Activated T-cell treated with anti-CD3 and anti-CD28 coated beads for 4 hours (primary cell): ENCODE measurements at places on chromosomes 5 and 9.

GRCh38 chr5:122377026-122377425 is 65.0 kb downstream of the SNCAIP start:
- DNase-seq: no peak

DNA sequence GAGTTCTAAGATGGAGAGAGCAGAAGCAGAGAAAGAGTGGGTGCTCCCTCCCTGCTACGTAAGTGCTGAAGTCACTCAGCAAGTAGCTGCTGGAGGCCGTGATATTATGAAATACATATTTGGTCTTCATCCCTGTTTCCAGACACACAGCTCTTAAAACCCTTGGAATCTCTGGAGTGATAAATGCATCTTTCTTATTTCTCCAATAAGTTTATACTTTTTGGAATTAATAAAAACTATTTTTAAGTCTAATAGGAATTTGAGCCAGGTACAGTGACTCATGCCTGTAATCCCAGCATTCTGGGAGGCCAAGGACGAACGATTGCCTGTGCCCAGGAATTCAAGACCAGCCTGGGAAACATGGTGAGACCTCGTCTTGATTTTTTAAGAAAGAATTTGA is 60.6 kb downstream of the AUH start:
- DNase-seq: no peak

GRCh38 chr5:60377826-60378225 is 322.1 kb downstream of the DEPDC1B start:
- DNase-seq: no peak

GRCh38 chr5:1262381-1262780 is 32.5 kb downstream of the TERT start:
- DNase-seq: no peak

DNA sequence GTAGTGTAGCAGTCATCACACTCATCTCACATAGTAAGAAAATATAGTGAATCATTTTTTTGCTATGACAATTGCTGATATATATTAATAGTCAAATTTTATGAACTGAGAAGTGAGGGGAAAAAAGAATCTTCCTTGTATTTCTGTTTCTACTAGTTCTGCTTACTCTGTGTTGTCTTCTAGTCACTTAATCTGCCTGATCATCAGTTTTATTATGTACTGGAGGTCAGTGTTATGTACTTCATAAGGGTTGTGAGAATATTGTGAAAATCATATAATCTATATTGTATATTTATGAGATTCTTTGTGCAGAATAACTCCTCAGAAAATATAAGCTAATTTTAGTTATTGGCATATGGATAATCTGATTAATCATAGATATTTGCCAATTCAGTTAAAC is 546.9 kb upstream of the RIOK2 start:
- no peak for DNase-seq

- no peak for DNase-seq
Observed at GRCh38 chr5:132215329-132215728, 12.3 kb downstream of the P4HA2 start.

DNA sequence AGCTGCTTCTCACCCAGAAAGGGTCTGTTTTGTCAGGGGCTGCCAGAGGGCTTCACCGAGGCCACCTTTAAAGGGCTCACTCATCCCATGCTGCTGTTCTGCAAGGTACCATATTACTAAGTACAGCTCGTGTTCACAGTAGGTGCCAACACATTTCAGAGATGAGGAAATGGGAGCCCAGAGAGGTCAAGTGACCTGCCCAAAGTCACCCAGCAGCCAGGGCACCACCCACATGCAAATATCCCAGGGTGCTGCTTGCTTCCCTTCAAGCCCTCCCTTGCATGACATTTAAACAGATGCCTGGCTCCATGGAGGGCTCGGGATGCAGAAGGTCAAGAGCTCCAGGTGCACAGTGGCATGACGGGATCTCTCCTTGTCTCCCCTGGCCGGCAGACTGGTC is 123.5 kb upstream of the SARDH start:
- no peak for DNase-seq

GRCh38 chr5:132369474-132370180 is at the start of gene SLC22A5:
TSS of gene SLC22A5 (plus strand) at chr5:132369710. CDS start at chr5:132369973, 263 bp downstream.
- DNase-seq: peak; percentile 57

DNA sequence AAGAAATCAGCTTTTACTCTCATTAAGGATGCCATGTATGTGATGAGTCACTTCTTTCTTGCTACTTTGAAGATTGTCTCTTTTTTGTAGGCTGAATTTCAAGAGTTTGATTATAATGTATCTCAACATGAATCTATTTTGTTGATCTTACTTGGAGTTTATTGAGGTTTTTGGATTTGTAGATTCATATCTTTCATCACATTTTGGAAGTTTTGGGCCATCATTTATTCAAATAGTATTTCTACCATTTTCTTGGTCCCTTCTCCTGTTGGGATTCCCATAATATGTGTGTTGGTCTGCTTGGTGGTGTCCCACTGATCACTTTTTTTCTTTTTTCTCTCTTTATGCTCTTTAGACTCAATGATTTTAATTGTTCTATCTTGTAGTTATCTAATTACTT is 116.3 kb downstream of the CNTLN start:
- DNase-seq: no peak

DNA sequence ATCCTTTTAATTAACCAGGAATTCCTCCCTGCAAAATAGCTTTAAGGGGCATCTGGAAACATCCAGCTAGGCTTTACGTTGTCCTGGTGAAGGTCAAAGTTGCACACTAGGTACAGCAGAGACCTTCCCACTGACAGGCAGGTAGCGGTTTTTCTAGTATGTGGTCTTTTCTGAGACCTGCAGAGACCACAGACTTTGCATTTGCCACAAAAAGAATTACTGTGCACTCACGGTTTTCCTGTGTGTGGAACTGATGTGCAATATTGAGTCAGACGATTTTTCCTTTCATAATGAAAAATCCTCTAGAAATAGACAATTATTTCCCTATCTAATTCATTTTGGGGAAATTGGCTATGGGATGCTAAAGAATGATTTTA is 417.0 kb upstream of the ADAMTSL1 start:
- DNase-seq: no peak

- DNase-seq: no peak
Observed at GRCh38 chr5:72619251-72619650, 112.0 kb upstream of the ZNF366 start.

- DNase-seq: no peak
Observed at GRCh38 chr5:143979044-143979690, 167.2 kb downstream of the HMHB1 start.

- DNase-seq: no peak
Observed at GRCh38 chr5:177366528-177367322, 9.0 kb downstream of the RGS14 start.

DNA sequence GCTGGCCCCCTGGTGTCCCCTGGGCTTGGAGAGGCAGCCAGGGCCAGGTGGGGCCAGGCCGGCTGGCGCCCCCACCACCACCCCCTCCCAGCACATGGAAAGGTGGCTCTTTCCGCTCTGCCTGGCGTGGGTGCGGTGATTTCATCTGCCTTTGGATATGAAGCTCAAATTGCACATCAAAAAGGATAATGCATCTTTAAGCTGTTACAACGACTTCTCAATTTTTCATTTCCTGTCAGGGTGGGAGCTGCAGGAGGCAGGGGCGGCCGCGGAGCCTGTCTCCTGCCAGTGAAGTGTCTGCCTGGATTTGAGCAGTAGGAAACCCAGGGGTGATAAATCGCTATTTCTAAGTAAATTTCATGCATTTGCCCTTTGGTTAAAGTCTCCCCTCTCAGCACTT is 169.2 kb upstream of the MVB12B start:
- no peak for DNase-seq

- DNase-seq: no peak
Observed at GRCh38 chr5:141646026-141646425, 5.2 kb downstream of the FCHSD1 start.

DNA sequence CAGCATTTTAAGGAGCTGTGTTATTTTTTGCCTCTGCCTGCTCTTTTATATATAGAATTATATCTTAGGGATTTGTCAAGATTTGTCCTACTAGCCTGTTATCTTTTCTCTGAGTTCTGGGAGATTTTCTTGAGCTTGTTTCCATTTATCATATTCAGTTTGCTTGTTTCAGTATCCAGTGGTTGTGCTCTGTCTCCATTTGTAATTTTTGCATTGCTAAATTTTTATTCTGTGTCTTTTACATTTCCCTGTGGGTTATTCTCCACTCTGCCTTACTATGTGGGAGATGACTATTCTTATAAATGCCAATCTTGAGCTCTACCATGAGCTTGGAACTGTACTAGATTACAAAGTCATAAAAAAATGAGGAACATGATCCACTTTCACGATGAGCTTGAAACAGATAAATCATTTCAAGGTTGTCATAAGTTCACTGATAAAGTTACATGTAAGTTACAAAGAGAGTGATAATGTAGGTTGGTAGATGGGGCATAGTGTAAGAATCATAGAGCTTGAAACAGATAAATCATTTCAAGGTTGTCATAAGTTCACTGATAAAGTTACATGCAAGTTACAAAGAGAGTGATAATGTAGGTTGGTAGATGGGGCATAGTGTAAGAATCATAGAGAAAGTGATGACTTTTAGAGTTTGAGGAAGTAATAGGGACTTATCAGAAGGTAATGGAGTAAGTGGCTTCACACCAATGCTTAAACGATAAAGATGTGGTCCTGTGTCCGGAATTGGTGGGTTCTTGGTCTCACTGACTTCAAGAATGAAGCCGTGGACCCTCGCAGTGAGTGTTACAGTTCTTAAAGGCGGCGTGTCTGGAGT is 287.3 kb downstream of the ADGRV1 start:
- no peak for DNase-seq

DNA sequence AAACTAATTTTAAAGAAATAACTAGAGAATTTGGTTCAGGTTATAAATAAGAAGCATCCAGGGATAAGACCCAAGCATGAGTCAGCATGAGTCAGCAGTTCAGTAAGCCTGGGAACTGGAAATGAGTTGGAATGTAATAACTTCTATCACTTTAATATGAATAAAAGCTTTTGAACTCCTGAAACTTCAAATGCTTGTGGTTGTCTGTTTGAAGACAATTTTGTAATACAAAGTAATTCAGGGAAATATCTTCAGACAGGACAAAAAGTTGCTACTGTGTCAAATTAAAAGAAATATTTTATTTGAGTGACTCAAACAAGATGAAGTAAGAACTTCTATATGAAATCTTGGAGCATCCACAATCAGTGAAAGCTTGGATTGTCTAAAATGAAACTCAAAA is 331.2 kb upstream of the DAB2 start:
- no peak for DNase-seq

DNA sequence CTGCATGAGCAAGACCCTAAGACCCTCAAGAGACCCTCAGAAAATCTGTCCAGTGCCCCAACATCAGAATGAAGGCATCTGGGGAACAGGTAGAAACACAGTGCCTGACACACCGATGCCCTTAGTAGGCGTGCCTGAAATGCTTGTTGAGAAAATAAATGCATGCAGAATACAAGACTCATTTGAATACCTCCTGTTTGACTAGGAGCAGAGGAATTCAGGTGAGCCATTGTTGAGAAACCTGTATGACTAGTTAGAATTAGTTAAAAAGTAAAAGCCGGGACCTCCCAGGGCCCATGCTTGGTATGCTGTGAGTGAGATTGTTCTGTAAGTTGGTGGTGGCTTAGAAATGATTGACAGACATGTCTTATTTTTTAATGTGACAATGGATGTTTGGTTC is 55.0 kb downstream of the WWC1 start:
- no peak for DNase-seq

- no peak for DNase-seq
Observed at GRCh38 chr5:168005093-168005492, 286.4 kb upstream of the WWC1 start.

DNA sequence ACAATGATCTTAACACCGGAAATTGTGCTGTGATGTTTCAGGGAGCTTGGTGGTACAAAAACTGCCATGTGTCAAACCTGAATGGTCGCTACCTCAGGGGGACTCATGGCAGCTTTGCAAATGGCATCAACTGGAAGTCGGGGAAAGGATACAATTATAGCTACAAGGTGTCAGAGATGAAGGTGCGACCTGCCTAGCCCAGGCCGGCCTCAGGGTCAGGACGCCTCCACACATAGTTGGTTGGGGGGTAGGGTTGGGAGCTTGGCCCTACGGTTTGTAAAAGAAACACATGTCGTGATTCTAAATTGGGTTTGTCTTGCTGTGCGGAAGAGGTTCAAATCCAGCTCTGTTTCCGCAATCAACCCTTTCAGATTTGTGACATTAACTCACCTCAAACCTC is 6.6 kb downstream of the FCN2 start:
- DNase-seq: no peak

- no peak for DNase-seq
Observed at GRCh38 chr5:127660047-127660733, 11.3 kb downstream of the CTXN3 start.

- DNase-seq: no peak
Observed at GRCh38 chr5:153658606-153659005, 168.1 kb downstream of the GRIA1 start.

DNA sequence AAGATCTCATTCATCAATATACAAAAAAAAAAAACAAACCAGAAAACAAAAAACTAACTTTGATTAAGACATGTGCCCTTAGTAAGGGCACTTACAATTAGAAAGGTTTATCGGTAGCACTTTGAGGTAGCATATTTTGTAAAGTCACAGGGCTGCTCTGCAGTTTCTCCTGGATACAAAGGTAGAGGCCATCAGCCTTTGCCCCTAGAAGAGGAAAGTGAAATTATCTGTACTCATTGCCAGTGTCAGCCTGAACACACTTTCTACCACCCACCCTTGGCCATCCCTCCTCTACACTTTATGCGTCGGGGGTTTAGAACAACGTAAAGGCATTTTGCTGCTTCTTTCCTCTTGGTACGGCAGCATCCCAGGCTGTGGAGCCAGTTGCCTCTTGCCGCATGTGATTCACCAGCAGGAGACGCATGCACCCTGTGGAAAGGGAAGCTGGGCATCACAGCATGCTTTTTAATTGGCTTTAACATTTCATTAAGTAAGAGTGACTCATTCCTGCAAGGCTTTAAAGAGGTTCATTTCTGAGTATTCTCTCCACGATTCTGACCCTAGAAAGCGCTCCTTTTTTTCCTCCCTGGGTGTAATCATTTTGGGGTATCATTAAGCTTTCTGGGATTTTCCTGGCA is 84.6 kb downstream of the CEMIP2 start:
- DNase-seq: no peak

DNA sequence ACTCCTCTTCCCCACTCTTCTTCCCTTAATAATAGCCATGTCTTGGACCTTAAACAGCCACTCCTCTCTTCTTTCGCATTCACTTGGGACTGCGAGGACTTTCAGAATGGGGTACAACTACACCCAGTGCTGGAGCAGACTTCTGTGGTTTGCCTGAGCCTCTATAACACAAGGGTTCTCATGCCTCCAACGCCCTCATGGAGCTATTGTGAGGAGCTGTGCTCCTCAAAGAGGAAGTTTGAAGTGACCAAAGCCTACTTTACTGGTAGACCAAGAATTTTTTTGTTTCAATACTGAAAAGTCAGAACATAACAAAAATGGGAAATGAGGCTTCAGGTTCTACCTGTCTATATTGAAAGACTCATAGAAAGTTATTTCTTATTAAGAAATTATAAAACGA is 316.4 kb downstream of the PIK3R1 start:
- no peak for DNase-seq

DNA sequence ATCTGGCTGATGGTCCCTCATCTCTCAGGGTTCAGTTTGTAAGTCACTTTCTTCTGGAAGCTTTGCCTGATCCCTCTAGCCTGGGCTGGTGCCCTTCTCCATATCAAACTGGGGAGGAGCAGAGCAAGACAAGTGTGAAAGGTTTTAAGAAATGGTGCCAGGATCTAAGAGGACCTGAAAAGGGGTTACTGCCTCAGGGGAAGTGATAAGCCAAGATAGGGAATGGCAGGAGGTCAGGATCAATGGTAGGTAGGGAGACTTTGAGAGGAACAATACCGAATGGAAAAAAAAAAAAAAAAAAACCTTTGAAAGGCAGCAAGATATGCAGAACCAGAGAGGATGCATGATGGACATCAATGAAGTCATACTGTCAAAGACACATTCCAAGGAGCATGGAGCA is 67.5 kb upstream of the TLR4 start:
- DNase-seq: no peak

- no peak for DNase-seq
Observed at GRCh38 chr5:60821488-60822284, 22.4 kb downstream of the ELOVL7 start.
